ENCODE measurements at places on chromosomes 1 and 21.

- no peak for DNase-seq
Observed at GRCh38 chr21:45799765-45800338, 156.3 kb downstream of the PCBP3 start.

- DNase-seq, result no peak
Observed at GRCh38 chr1:44926311-44926781, 60.0 kb downstream of the EIF2B3 start.

DNA sequence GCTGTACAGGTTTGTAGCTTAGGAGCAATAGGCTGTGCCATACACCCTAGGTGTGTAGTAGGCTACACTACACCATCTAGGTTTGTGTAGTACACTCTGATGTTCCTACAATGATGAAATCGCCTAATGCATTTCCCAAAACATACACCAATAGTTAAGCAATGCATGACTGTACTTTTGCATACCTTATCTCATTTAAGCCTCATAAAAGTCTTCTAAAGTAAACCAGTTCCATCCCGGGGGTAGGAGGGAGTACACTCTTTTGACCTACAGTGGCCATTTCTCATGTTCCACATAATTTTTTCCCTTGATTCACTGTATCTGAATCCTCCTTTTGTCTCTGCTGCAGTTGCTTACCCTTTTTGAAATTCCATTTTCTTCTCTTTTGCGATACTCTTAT is 12.2 kb downstream of the TRMT13 start:
- no peak for DNase-seq

DNA sequence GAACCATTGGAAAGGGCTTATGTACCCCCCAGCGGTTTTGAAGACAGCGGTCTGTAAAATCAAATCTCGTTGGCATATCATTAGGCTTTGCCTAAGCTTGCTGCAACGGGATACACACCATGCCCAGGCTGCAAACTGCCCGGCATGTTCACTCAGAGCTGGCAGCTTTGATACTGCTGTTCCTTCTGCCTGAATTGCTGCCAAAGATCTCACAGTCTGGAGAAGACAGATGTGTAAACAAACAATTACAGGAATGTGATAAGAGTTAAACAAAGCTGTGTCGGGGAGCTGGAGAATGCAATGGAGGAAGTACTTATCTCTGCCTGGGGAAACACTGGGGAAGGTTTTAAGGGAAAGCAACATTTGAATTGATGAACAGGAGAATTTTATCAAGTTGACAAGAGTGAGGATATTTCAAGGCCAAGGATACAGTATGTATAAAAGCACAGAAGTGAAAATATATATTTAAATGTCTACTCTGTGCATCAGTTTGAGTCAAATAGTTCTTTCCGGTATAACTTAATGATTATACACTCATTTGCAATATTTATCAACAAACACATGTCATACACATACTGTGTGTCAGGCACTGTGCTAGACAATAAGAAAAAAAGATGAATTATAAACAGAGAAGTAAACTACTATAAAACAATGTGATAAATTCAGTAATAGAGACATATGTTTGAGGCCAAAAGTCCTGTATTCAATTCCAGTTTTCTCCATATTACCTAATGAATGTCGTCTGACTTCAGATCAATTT is 29.9 kb downstream of the CHML start:
- no peak for DNase-seq

DNA sequence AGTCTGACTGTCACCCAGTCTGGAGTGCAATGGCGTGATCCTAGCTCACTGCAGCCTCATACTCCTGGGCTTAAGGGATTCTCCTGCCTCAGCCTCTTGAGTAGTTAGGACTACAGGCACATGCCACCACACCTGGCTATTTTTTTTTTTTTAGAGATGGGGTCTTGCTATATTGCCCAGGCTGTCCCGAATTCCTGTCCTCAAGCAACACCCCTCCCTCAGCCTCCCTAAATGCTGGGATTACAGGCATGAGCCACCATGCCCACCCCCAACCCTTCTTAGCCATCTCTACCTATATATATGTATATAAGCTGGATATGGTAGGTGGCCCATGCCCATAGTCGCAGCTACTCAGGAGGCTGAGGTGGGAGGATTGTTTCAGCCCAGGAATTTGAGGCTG is 13.4 kb upstream of the SLC25A44 start:
- no peak for DNase-seq

- DNase-seq, result no peak
Observed at GRCh38 chr1:31881688-31882000, 56.5 kb downstream of the PTP4A2 start.

- DNase-seq, result no peak
Observed at GRCh38 chr1:119101563-119101962, 38.9 kb downstream of the WARS2 start.

- no peak for DNase-seq
Observed at GRCh38 chr1:48741380-48741779, 35.3 kb downstream of the BEND5 start.

DNA sequence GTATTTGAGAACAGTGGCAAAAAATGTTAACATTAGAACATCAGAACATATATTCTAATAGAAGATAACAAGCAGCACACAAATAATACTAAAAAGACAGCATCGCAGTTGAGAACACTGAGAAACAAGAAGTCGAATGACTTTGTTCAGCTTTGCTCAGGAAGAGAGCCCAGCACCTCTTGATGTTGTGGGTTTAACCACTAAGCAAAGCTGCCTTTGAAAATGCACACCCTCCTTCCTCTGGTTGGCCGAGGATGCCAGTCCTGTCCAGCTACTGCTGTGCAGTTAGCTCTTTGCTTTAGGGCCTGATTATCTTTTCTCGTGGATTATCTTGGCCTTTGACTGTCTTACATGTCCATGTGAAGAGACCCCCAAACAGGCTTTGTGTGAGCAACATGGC is 60.5 kb downstream of the SPATA46 start:
- no peak for DNase-seq

GRCh38 chr1:230272557-230272956 is 153.6 kb downstream of the PGBD5 start:
- DNase-seq, result no peak

DNA sequence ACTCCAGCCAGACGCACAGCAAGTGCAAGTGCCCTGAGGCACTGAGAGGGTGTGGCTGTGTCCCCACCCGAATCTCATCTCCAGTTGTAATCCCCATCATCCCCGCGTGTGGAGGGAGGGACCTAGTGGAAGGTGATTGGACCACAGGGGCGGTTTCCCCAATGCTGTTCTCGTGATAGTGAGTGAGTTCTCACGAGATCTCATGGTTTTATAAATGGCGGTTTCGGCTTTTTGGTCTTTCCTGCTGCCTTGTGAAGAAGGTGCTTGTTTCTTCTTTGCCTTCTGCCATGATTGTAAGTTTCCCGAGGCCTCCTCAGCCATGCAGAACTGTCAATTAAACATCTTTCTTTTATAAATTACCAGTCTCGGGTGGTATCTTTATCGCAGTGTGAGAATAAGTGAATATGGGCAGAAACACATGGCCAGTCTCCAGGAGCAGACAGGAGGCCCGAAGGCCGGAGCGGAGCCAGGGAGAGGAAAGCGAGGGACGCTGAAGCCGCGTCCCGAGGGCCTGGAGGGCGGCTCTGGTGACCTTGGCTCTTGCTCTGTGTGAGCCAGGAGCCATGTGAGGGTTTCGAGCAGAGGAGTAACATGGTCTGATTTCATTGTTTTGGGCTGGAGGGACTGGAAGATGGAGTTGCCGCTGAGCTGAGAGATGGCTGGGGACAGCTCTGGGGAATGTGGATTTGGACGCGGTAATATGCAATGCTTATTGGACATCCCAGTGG is 76.0 kb upstream of the C1orf174 start:
- DNase-seq, result no peak

- DNase-seq, result no peak
Observed at GRCh38 chr1:32960342-32960741, 4.3 kb downstream of the RNF19B start.

DNA sequence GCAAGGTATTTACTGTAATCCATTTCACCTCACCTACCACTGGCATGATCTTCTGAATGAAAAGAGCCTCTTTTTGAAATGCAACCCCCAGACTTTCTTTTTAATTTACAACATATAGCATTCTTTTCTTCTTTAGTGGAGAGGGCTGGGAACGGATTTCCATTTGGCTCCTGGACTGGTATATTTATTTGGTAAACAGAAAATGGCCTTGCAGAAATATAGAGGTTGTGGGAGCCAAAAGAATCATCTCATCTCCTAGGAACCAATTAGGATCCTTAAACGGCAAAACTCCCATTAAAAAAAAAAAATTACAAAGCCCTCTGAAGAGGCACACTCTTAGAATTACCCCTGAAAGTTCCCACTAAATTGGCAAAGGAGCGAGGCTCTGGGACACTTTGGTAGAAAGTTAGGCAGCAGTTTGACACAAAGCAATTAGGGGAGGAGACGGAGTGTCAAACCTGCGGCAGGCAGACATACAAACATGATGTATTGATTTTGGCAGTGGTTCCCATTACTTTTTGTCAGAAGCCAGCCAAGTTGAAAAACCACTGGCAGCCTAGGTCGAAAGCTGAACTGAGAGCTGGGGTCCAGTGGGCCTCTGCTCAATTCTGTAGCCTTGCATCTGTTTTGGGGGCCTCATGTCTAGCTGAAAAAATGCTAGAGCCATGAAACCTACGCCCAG is 135.1 kb upstream of the MAGI3 start:
- no peak for DNase-seq

GRCh38 chr1:235291599-235292091 is 36.3 kb downstream of the ARID4B start:
- no peak for DNase-seq

DNA sequence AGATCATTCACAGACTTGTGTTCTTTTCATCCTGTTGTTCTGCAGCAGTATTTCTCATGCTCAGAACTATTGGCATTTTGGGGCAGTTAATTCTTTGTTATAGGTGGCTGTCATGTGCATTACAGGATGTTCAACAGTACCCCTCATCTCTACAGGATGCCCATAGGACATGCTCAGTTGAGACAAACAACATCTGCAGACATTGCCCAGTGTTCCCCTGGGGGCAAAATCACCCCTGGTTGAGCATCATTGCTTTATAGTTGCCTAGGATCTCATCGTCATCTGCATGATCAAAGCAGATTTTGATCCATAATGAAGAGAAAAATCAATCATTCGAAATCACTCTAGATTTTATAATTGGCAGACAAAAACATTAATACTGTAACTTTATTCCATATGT is 222.5 kb upstream of the CACYBP start:
- no peak for DNase-seq

DNA sequence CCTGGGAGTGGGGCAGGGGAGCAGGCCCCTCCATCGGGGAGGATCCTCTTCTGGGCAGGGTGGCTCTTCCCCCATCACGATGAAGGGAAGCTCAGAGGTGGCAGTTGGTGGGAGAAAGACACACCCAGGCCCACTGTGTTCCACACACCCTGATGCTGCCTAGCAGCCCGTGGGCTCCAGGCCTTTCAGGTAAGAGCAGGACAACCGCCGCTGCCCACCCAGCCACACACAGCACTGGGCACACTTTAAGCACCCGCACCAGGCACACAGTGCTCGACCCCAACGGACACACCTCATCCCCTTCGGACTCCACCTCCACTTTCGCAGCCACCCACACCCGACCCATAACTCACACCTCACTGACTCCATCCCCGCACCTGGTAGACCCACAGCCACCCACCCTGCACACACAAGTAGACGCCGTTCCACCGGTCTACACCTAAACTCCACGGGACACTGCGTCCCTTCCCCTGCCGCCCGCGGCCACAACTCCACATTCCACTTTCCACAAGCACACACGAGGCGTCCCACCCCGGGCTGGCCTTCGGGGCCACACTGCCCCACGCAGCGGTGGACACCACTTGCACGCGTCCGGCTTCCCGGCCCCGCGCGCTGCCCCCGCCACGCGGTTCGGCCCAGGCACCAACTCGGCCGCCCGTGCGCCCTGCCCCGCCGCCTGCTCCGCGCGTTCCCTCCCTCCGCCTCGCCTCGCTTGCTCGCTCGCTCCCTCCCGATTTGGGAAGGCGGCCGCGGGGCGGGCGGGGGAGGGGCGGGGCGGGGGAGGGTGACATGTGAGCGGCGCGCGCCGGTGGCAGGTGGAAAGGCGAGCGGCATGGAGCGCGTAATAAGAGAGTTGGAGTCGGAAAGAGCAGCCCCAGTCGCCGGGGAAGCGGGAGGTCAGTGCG is at the start of gene KCNQ4:
Gene KCNQ4, plus strand, starts transcription at position 787 of the 905 bp plus-strand sequence. CDS start 307 bp downstream, outside the sequence.
- no peak for DNase-seq

DNA sequence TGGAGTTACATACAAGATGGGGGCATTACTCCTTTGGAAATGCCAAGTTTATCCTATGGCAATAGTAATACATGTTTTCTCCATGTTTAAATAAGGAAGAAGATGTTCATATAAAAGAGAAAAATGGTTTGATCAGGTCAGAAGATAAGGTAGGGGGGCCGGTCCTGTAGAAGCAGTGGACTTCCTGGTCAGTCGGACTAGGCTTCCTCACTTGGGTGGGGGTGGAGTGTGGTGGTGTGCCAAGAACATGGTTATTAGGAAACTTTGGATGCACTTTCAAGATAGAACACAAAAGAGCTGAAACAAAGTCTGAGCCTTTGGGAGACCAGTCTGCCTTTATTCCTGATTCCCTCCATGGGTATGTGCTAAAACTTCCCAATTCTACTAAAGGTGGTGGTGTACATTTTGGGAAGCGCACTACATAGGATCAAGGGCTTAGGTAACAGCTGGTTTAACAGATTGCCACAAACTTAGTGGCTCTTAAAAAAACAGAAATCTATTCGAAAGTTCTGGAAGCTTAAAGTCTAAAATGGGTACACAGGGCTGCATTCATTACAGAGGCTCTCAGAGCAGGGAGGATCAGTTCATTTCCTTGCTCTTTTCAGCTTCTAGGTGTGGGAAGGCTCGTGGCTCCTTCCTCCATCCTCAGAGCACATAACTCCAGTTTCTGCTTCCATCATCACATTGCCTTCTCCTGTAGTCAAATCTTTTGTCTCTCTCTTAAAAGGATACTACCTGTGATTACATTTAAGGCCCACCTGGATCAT is 64.6 kb downstream of the KDM1A start:
- no peak for DNase-seq

DNA sequence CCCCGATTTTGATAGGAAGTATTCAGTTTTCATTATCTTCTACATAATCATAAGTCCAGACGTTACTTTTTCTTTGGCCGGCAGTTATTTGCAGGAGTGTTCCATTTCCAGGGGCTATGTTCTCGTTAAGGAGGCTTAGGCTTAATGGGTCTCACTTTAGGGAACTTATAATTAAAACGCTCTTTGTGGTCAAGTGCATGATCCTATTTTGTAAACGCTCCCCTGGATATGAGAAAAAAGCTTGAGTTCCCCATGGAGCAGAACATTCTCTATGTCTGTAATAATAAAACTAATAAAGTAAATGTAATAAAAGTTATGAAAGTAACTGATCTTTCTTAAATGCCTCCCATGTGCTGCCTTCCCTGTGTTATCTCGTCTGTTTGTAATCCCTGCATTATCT is 48.7 kb upstream of the GPR153 start:
- no peak for DNase-seq
